Activated T-helper 1 cell treated with anti-CD3 and anti-CD28 coated beads, Interleukin-2, amount 50 U/mL, for 16 hours (primary cell): ENCODE measurements at places on chromosomes 3 and 15.

GRCh38 chr3:157091083-157091833 lies 68.7 kb downstream of the CCNL1 start:
- DNase-seq = no peak

GRCh38 chr3:136207489-136208115 lies 11.5 kb upstream of the MSL2 start:
- no peak for DNase-seq

- DNase-seq = no peak
Observed at GRCh38 chr3:187291001-187291511, 481 bp downstream of the MASP1 start.

DNA sequence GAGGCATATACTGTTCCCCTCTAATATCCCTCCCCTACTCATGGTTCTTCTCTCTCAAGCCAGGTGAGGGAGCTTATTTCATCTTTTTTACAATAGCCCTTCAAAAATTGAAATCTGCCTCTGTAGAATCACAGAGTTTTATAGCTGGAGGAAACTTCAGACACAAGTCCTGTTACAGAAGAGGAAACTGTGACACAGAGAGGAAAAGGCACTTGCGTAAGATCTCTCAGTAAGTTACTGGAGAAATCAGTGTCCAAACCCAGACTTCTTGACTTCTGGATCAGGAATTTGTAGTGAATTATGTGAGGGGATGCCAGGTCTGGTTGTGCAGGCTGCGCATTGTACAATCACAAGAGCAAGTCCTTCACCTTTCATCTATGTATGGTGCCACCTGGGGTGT lies 4.6 kb downstream of the FGD5 start:
- no peak for DNase-seq

DNA sequence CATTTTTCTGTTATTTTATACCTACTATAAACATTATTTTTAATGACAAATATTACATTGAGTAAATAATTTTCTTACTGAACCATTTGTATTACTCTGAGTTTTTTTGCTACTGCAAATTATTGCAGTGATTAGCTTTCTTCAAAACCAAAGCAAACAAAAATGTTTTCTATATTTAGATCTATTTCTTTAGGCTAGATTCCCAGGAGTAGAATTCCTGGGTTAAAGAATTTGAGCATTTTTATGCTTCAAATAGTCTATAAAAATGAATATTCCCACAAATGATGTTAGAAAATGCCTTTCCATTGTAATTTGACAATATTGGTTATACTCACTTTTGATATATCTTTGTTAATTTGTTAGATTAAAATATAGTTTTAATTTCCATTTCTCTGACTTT lies 76.8 kb downstream of the LEKR1 start:
- no peak for DNase-seq

DNA sequence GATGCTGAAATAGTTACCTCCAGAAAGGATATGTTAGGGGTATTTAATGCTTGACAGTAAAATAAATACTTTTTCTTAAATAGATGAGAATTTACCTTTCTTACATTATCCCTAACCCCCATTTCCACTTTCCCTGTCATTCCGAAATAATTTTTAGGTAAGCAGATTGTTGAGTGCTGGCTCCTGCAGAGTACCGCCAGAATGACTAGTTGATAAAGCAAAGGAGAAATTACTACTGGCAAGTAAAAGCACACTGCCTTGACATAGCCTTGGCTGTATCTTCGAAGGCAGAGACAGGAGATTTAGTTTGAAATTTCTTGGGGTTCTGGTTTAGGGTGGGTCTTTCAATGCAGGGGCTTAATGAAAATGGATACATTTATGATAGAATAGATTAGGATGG lies 40.8 kb downstream of the LRRC49 start:
- DNase-seq = no peak

DNA sequence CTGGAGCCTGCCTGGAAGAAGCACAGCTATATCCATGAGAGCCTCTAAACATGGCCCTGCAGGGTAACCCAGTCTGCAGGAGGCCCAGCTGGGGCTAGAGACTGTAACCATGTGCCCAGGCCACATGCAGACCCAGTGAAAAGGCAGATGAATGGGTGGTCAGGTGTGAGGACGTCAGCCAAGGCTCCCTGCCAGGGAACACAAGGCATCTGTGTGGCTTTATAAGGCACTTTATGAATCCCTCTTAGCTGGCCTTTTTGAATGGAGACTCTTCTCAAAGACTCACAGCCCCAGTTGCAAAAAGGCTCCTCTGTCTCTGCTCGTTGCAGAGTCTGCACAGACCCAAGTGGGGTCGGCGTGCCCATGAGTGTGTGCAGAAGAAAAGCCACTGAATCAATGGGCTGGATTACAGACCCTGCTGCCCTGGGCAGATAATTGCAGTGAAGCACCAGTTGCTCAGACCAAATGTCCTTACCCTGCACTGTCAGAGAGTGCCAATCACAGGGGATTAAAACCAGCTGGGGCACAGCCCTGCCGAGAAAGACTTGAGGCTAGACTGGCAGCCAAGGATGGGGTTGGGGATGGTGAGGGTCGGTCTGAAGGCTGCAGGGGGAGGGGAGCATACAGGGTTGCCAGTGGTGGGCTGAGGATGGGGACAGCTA lies 154.2 kb downstream of the RAB11A start:
- DNase-seq = no peak

GRCh38 chr3:41118461-41119390 lies 80.6 kb upstream of the CTNNB1 start:
- DNase-seq = no peak

GRCh38 chr15:63497642-63498467 lies 6.5 kb upstream of the USP3 start:
- DNase-seq = peak; percentile 54

DNA sequence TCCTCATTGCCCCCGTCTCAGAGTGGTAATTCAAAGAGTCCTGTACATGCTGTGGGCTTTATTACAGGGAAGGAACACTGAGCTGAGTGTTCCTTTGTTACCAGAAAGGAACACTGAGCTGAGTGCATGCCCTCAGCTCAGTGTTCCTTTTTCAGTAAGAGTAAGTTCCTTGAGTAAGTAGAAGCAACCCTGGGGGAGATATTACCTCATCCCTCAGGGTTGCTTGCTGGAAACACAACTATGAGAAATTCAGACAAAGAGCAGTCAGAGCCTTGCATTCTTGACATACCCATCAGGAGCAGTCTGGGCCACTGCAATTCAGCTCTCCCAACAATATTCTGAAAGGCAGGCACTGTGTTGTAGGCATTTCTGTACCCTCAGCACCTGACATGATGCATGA lies 17.0 kb downstream of the CHRM5 start:
- DNase-seq = no peak

- DNase-seq = no peak
Observed at GRCh38 chr3:57637391-57637790, 40.2 kb upstream of the ARF4 start.

GRCh38 chr15:64909546-64909945 lies 2.2 kb upstream of the ANKDD1A start:
- DNase-seq = no peak
